NCI-H524 (cell line): ENCODE measurements at places on chromosomes 6 and 20.

GRCh38 chr20:5718896-5719595, 31.2 kb upstream of the SHLD1 start:
- DNase-seq: no peak

GRCh38 chr20:5928836-5929715, 21.3 kb downstream of the TRMT6 start:
- DNase-seq: no peak

- no peak for DNase-seq
Observed at GRCh38 chr20:10848810-10849370, 175.1 kb upstream of the JAG1 start.

DNA sequence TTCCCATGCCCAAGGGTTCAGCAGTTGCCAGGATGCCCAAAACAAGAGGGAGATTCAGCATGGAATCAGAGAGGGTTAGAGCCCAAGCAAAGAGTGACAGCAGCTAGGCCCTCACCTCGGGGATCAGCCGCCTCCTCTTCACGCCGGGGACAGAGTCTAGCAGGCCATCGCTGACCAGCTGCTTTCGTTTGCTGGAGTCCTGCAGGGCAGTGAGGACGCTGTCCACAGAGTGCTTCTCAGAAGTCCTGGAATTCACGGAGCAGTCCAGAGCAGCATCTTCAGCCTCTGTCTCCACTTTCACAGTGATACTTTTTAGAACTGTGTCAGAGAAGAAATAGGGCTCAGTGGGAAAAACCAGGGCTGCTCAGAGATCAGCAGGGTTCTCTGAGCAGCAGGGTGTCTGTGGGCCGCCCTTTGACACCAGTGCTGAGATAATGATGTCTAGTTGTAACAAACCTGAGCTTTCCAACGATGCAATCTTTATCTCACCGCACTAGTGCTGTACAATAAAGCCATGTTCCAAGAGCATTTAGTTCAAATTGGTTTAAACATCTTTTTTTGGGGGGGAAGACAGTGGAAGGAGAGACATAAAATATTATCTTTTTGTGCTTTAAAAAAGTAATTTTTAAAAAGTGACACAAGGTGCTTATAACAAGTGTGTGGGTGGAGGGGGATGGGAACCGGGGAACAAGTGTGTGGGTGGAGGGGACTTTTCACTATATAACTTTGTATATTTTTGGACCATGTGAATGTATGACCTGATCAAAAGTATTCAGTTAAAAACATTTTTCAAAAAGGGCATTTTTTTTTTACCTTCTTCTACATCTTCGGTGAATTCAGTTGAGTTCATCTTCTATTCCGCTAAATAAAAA, 16.6 kb downstream of the BEND3 start:
- DNase-seq: no peak

DNA sequence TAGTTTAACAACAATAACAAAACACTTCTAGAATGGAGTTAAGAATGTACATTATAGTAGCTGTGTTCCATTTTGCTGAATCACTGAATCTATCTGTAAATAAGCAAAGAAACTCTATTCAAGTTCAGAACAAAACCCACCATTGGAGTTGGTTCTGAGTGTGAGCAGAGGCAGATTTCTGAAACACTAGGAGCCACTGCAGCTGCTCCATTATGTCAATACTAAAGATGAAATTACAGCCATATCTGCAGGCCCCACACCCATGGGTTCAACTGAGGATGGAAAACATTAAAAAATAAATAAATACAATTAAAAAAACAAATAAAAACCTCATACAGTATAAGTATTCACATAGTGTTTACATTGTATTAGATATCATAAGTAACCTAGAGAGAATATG, 91.0 kb downstream of the REPS1 start:
- no peak for DNase-seq
